Ecto neural progenitor cell (in vitro differentiated cells): ENCODE measurements at places on chromosomes 11 and 22.

- no peak for DNase-seq
These were observed 80.6 kb upstream of the TIMP3 start for GRCh38 chr22:32720924-32721323.

DNA sequence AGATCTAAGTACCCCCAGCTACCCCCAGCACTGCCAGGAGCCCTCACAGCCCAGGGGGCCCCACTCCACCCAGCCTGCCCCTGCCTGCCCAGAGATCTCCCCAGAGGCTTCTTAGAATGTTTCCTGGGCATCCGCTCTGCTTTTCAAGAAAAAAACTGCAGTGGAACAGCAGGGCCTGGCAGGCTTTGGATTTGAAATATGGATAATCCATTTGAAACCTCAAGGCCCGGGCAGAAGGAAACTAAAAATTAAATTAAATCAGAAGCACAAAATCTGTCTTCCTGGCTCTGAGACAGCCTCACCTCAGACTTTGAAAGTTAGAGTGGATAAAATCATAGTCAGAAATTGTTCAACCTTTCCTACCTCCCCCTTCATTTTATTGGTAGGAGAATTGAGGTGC, 273.6 kb downstream of the OPCML start:
- DNase-seq, result no peak

DNA sequence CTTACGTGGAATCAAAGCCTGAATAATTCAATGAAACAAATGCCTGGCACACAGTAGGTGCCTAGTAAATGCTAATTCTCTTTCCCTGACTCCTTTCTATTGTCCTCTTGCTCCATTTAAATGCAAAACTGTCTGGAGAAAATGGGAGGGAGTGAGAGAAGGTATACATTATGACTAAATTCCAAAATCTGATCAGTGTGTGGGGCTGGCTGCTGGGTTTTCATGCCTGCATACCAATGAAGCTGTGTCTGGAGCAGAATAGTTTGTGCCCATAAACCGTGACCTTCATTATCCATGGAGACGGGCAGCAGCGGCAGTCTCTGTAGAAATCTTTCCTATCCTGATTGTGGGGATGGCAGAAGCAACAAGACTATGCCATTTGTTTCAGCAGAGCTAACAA, 223.4 kb upstream of the ZBED5 start:
- no peak for DNase-seq

GRCh38 chr22:35023692-35024363, 42.1 kb upstream of the ISX start:
- DNase-seq, result peak; percentile 88

DNA sequence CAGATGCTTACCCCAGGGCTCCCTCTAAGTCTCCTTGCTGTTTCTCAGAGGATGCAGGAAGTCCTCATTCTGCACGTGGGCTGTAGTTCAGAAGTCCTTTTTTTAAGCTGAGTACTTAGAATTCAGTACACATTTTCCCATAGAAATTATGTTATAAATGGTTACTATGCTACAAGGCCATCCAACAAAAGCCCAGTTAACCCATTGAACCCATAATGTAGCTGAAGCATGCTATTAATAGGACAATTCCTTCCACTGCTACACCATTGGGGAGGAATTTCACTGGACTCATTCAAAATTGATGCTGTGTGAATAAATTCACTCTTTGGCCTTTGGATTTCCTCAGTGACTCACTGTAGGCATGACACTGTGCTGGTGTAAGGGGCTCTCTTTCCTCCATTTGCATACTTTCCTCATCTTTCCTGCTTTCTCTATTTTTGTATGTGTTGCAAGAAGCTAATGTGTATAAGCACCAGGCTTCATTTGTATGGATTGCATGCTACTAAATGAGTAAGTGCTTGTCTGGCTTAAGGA, 148.0 kb downstream of the NTM start:
- DNase-seq, result no peak

GRCh38 chr22:23391022-23391421, 189.1 kb downstream of the IGLL1 start:
- DNase-seq, result peak; percentile 29

GRCh38 chr11:34558211-34558610, 44.6 kb upstream of the ELF5 start:
- no peak for DNase-seq

- no peak for DNase-seq
These were observed 28.6 kb upstream of the PHF21A start for GRCh38 chr11:46149826-46150225.

- no peak for DNase-seq
These were observed 8.7 kb downstream of the TSKU start for GRCh38 chr11:76791861-76792260.

- no peak for DNase-seq
These were observed 196.2 kb downstream of the TBC1D22A start for GRCh38 chr22:46958658-46959057.

GRCh38 chr11:43922744-43923405, 19.6 kb upstream of the C11orf96 start:
- peak; percentile 36 for DNase-seq

DNA sequence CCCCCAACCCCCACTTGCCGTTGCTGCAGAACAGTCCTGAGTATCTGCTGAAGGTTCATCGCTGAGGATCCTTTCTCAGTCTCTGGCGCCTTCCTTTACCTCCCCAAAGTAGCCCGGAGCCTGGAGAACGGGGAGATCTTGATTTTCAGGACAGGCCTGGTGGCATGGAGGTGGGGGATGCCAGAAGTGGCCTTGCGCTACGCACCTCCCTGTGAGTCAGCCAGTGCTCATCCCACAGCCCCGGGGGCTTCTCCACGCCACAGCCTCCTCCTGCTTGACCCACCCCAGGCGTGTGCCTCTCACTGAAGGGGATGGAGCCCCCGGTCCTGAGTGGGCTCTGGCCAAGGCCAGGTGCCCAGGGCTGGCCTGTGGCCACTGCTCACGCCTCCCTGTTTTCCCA, 339.6 kb downstream of the TBC1D22A start:
- DNase-seq, result no peak

GRCh38 chr22:43185860-43186261, 1.1 kb downstream of the TTLL12 start:
- peak; percentile 63 for DNase-seq

DNA sequence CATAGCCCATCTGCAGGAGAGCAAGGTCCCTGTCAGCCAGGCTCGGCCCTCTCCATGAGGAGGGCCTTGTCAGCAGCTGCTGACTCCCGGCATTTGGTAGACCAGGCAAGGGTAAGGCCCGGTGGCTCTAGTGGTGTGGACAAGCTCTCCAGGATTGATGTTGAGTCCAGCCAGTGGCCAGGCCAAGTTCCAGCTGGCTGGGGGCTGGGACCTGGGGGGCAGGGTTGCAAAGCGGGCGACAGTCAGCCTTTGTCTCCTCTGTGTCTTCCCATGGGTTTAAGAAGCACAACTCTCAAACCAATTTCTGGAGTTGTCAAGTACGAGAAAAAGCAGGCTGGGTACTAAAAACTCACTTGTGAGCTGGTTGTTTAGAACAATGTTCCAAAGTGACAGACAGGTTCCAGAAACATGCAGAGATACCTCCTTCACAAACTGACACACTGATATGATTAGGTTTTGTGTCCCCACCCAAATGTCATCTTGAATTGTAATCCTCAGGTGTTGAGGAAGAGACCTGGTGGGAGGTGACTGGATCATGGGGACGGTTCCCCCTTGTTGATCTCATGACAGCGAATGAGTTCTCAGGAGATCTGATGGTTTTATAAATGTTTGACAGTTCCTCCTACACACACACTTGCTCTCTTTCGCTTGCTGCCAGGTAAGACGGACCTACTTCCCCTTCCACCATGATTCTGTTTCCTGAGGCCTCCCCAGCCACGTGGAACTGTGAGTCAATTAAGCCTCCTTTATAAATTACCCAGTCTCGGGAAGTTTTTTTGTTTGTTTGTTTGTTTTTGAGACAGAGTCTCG, 52.3 kb upstream of the SERPIND1 start:
- DNase-seq, result no peak

GRCh38 chr22:45664136-45664646, 7.4 kb upstream of the ATXN10 start:
- no peak for DNase-seq

- no peak for DNase-seq
These were observed 59.1 kb upstream of the PRDM11 start for GRCh38 chr11:45087086-45087899.

DNA sequence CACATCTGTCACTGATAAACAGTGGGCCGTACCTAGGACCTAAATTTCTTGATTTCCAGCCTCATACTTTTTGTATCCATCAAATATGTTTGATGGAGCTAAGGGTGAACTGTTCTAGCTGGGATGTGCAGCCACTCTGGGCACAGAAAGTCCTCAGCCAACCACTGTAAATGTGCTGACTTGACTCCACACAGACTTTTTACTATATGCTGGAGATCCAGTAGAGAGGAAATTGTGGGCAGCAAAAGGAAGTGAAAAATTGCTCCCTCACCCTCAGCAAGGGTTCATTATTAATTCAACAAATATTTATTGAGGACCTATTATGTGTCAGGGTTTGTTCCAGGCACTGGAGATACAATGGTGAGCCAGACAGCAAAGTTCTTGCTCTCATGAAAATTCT, 54.2 kb upstream of the AMPD3 start:
- DNase-seq, result no peak

- no peak for DNase-seq
These were observed 3.5 kb downstream of the OR51B5 start for GRCh38 chr11:5339771-5340322.

DNA sequence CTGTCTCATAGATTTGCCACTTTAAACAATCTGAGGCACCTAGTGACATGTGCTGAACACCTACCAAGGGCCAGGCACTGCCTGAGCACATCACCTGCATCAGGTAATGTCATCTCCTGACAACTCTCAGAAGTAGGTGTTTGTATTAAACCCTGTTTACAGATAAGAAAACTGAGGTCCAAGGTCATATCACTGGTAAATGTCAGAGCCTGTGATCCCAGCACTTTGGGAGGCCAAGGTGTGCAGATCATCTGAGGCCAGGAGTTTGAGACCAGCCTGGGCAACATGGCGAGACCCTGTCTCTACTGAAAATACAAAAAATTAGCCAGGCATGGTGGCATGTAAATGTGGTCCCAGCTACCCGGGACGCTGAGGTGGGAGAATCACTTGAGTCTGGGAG, 39.1 kb upstream of the ACCSL start:
- DNase-seq, result peak; percentile 17
